ENCODE measurements at places on chromosomes 6 and 20.

GRCh38 chr6:158803733-158804143, 15.4 kb downstream of the EZR start:
- peak; percentile 56 for DNase-seq

- DNase-seq = no peak
Observed at GRCh38 chr6:139753198-139753861, 378.9 kb upstream of the CITED2 start.

DNA sequence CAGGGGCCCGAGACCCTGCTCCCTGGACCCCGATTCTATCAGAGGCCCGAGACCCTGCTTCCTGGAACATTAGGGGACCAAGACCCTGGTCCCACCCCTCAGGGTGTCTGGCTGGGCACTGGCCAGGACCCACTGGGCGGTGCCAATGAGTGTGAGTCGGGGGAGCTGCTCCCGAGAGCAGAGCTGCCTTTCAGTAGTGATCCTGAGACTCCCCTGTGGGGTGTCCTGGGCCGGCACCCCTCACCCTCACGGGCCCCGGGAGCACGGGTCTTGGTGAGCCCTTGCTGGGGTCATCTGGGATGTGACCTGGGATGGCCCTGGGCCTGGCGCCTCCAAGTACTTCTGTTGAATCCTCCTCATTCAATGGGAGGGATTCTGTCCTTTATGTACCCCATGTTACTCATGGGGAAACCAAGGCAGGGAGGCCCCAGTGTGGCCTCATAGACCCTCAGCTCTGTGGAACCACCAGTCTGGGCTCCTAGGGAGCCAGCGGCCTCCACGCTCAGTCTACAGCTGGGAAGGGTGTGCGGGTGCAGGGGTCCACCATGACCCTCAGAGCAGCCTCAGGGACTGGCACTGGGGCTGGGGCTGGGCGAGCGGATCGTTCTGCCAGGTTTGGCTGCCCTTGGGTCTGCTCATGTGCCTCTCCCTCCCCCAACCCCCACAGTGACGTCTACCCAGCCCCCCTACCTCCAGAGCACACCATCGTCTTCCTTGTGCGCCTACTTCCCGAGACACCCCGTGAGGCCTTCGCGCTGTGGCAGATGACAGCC, 25.6 kb downstream of the COL20A1 start:
- DNase-seq = no peak

- no peak for DNase-seq
Observed at GRCh38 chr6:24099181-24099580, 26.8 kb upstream of the NRSN1 start.

DNA sequence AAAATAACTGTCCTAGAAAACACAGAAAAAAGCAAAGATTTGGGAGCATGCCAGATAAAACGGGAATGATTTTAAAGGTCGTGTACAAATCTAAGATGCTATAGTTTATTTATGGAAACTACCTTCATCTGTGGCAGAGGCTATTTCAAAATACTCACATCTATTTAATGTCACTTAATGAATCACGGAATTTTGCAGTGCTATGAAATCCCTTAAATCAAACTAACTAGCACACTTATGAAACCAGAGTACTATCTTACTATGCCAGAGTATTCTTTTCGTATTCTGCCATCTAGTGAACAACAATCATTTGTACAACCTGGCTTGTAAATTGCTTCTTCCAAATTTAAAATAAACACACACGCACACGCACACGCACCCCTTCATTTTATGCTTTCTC, 77.9 kb upstream of the BMP5 start:
- no peak for DNase-seq

GRCh38 chr6:16511040-16511660, 250.1 kb downstream of the ATXN1 start:
- DNase-seq = no peak

DNA sequence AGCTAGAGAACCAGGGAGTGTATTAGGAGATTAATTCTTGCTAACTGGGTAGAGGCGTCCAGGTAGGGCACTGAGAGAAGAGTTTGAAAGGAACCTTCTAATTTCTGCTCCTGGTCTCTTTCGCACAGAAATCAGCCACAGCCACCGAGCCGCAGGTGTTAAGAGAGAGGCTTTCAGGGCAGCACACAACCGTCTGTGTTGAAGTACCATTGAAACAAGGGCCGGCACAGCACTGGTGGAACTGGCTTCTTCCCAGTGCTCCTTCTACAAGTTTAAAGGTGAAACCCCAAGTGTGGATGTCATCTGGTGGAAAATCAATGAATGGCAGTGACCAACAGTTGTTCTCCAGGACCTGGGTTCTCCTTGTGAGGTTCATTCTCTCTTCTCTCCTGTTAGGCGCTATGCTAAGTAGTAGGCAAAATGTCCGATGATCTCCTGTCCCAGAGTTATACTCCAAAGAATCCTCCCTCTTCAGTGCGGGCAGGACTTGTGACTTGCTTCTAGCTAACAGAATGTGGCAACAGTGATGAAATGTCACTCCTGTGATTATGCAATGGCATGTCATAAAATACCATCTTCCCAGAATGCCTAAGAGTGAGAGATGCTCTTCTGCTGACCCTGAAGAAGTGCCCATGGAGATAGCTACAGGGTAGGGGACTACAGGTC, 15.0 kb upstream of the RIN2 start:
- DNase-seq = no peak

- DNase-seq = no peak
Observed at GRCh38 chr6:12760226-12760625, 43.7 kb downstream of the PHACTR1 start.

DNA sequence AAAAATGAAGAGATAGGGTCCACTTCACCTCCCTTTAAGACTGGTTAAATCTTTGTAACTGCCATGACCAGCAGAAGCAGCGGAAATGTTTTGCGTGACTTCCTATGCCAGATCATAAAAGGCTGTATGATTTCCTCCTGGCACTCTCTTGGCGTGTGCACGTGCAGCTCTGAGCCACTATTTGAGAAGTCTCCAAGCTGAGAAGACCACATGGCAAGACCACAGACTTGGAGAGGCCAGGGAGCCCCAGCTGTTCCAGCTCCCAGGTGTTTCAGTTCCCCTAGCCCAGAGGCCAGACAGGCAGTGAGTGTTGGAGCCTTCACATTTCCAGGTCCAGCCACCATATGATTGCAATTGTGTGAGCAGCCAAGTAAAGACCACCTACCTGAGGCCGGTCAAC, 259.3 kb upstream of the RIN2 start:
- DNase-seq = no peak

DNA sequence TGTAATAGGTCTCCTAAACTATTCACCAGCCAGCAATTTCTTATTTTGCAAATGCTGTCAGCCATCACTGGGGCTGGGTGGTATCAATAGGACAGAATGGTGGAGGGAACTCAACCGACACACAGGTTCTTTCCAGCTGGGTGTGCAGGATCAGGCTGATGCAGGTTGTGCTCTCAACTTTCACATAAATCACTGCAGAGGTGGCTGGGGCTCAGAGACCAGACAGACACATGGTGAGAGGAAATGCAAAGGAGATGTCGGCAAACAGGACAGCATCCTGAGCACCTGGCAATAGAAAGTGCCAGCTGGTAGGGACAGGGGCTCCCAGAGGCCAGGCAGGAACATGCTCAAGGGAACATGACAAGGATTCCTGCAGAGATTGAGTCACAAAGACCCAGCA, 254.9 kb downstream of the SOD2 start:
- no peak for DNase-seq

- DNase-seq = no peak
Observed at GRCh38 chr6:39494998-39495397, 172.5 kb upstream of the KCNK16 start.

- DNase-seq = no peak
Observed at GRCh38 chr6:13559968-13560650, 14.3 kb upstream of the SIRT5 start.

GRCh38 chr6:5034736-5035135, 30.9 kb upstream of the RPP40 start:
- DNase-seq = no peak

DNA sequence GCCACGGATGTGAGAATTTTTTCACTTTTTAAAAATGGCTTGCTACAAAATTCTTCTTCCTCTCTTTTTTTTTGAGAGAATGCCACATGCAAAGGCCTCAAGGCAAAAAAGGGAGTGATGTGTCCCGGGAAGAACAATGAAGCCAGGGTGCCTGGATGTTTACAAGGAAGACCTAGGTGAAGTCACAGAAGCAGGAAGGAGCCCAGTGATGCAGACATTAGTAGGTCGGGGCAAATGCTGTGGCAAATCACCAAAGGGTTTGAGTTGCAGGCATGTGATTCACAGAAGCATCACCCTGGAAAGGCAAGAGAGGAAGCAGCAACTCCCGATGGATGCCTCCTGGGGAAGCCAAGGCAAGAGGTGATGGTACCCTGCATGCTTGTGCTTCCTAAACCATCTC, 46.8 kb downstream of the FARS2 start:
- DNase-seq = no peak

GRCh38 chr6:158467923-158468322, 92.0 kb upstream of the TMEM181 start:
- no peak for DNase-seq

DNA sequence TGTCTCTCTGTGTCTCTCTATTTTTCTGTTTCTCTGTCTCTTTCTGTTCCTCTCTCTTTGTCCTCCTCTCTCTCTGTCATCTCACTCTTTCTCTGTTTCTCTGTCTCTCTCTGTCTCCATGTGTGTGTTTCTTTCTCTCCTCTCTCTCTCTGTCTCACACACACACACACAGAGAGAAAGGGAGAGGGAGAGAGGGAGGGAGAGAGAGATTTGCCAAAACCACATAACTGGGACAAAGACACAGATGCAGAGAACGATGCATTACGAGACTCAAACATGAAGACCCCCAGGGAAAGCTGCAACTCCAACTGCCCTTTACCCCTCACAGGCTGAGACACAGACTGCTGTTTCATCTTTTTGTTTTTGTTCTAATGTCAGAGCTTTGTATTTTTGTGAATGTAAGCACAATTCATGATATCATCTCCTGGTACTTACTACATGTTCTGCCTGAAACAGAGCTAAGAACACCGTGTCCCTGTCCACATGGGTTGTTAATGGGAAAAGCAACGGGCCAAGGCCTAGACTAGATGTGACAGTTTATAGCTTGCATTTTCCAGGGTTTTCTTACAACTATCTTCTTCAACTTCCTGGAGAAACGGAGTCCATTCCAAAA, 177.1 kb upstream of the ARID1B start:
- DNase-seq = no peak

DNA sequence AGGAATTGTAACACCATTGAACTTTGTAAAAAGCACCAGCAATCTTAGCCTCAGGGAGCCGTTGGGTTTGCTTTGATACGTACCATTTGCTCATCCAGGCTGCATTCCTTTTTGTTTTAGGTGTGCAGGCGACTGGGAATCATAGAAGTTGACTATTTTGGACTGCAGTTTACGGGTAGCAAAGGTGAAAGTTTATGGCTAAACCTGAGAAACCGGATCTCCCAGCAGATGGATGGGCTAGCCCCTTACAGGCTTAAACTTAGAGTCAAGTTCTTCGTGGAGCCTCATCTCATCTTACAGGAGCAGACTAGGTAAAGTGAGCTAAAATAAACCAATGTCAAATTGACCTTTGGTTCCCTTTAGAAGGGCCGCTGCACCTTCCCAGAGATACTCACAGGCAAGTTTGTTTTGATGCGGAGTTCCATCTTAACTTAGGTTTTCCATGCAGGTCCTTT, 1.6 kb downstream of the MYLIP start:
- DNase-seq = no peak

DNA sequence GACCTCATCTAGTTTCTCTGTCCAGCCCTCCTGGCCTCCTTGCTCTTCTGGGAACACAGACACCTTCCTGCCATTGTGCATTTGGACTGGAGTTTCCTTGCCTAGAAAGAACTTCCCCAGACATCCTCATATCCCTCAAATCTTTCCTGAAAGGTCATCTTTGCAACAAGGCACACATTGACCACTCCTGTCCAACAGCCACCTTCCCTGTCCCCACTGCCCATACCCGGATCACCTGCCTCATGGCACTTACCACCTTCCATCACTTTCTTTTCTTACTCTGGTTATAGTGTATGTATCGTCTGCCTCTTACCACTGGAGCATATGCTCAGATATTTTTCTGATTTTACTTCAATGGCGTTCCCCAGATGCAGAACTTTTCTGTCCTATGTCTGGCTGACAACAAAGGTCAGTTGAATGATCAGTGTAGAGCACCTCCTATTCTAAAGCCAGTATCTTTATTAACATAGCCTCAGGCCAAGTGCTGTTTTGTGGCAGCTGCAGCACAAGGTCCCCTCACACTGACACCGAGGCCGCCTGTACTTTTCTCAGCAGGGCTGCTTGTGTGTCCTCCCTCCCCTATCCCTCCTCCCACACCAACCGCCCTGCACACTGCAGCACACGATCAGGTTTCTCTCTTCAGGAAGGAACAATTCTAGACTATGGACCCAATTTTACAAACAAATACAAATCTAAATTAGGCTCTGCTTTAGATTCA, 4.1 kb downstream of the HLA-C start:
- DNase-seq = no peak

GRCh38 chr6:125865015-125865414, 74.3 kb downstream of the NCOA7 start:
- no peak for DNase-seq

DNA sequence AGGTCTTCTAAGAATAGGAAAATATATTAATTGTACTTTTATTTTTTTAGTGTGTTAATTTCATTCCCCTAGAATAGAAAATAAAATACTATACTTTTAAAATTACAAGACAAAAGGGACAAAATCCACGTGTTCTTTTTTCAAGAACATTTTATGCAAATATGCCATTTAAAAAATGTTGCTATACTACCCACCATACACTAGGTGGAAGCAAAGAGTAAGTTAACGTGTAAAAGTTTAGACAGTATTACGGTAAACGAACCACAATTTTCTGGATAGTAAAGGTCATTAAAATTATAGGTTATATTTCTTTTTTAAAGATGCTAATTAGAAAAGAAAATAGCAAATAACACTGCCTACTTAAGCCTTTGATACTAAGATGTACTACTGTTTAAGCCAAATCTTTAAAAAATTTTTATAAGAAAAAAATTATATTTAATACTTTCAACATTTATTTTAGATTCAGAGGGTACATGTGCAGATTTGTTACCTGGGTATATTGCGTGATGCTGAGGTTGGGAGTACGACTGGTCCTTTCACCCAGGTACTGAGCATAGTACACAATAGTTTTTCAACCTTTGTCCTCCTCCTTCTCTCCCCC, 287.6 kb downstream of the PHF3 start:
- no peak for DNase-seq

DNA sequence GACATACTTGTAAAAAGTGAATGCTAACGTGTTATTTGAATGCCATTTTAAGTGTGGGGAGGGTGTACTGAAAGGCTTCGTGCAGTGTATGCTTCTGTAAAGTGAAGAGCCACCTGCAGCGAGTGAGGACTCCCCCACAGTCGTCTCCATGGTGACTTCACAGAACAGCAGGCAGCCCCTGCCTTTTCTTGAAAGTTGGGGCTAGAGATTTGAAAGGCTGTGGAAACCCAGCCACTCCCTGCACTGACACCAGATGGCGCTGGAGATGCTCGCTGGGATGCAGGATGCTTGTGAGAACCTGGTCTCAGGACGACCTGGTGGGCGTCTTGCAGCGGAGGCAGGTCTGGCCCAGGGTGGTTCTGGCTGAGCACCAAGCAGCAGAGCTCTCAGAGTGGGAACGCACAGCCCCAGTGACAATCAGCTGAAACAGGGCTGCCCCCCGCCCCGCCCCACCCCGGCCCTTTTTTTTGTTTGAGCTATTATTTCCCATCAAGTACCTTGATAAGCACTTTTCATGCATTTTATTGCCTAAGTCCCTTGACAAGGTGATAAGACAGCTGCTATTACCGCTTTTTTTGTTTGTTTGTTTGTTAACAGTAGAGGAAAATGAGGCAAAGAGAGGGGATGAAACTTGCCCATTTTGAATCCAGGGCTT, 150.3 kb downstream of the SYCP2 start:
- DNase-seq = peak; percentile 13

- DNase-seq = no peak
Observed at GRCh38 chr6:126300735-126301134, 39.2 kb upstream of the CENPW start.

GRCh38 chr6:33193619-33194018, 1.4 kb upstream of the COL11A2 start:
- DNase-seq = no peak
